ENCODE measurements at places on chromosomes 7 and 10. TPM values are rescaled to one million over a fixed set of nuclear protein-coding genes. Genes with fewer than 3 reads are reported as not detected.

DNA sequence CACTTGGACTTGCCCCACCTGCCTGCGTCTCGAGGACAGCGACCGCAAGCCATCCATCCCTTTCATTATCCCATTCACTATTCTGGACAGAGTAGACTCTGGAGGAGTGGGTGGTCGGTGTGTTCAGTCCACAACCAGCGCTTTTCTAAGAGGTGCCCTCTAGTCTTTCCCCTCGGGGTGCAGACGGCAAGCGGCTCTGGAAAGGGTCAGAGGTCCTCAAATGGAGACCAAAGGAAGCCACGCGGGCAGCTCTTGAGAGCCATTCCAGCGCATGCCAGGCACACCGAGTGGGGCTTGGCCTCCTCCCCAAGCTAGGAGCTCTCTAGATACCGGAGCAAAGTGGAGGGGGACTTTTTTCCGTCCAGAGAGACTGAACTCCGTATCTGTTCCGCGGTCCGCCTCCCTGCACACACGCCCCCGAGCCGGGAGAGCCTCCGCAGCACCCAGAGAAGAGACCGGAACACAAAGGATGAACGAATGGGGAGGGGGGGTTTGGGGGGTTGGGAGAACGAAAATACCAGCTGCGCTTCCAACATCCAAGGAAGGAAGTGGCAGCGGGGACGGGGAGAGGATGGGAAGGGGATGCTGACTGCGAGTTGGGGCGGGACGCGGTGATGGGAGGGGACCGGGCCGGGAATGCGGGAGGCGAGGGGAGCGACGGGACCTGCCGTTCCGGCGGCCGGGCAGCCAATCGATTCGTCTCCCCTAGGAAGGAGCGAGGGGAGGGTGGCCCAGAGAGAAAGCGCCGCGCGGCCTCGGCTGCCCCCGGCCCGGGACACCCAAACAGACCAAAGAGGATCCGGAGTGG is 515 bp downstream of the GSDME start:
- DNase-seq: peak; percentile 75

GRCh38 chr7:25711940-25712339 is 440.1 kb upstream of the NFE2L3 start:
- no peak for DNase-seq

ZNF425 gene
- total RNA-seq: 1.7 TPM

DNA sequence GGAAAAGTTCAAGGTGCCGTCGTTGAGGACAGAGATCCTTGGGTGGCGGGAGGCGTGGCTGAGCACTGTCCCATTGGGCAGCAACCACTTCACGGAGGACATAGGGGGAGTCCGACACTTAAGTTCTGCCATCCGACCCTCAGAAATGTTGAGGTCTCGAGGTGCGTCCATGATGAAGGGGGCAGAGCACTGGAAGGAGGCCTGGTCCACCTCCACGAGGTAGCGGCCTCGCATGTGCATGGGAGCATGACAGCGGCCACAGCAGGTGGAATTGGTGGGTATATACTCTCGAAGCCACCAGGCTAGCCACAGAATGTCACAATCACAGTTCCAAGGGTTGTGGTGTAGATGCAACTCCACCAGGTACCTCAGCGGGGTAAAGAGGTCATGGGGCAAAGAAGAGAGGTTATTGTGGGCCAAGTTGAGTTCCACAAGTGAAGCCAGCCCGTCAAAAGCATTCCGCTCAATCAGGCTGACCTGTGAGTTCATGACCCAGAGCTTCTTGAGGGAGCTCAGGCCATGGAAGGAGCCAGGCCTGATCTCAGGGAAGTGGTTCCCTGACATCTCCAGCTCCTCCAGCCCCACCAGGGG is 1.7 kb downstream of the LRRC4 start:
- DNase-seq: no peak

GRCh38 chr7:7970237-7970530 is 1.6 kb downstream of the GLCCI1 start:
- no peak for DNase-seq

- DNase-seq: no peak
Observed at GRCh38 chr7:54546081-54546985, 4.2 kb downstream of the VSTM2A start.

DNA sequence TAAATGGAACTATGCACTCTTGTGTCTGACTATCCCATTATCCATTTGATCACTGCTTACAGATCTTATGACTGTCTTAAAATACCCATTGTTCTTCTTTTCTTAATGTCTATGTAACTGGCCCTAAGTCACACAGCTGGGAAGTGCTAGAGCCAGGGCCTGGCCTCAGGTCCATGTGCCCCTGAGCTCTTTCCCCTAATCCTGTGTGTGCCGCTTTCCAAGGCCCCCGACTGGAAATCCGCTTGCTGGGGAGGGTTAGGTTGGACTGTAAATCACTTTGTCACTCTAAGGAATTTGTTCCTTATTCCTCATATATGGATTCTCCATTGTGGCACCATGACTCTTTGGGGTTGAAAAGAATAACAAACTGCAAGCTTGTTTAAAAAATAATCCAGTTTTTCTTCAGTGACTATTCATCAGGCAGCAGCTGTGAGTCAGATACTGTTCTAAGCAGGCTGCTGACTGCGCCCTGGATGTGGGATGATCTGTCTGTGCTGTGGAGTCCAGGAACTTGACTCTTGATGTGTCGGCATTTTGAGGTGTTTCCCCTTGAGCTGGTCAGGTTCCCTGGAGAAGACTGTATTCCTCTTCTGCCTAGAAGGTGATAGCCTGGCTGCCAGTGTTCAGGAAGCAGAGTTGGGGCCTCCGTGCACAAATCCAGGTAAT is 236.3 kb downstream of the SDK1 start:
- peak; percentile 48 for DNase-seq

GRCh38 chr10:125538947-125539731 is 143.8 kb downstream of the TEX36 start:
- DNase-seq: peak; percentile 79

- no peak for DNase-seq
Observed at GRCh38 chr7:6615723-6616555, 529 bp downstream of the ZNF853 start.

All from H4 (cell line).